ENCODE measurements at places on chromosomes 5 and 9.
A peak's percentile ranks its signal among the peaks of the same experiment; 100 is the strongest.

- DNase-seq = no peak
Measured at GRCh38 chr5:5264727-5265126, 124.6 kb downstream of the ADAMTS16 start.

DNA sequence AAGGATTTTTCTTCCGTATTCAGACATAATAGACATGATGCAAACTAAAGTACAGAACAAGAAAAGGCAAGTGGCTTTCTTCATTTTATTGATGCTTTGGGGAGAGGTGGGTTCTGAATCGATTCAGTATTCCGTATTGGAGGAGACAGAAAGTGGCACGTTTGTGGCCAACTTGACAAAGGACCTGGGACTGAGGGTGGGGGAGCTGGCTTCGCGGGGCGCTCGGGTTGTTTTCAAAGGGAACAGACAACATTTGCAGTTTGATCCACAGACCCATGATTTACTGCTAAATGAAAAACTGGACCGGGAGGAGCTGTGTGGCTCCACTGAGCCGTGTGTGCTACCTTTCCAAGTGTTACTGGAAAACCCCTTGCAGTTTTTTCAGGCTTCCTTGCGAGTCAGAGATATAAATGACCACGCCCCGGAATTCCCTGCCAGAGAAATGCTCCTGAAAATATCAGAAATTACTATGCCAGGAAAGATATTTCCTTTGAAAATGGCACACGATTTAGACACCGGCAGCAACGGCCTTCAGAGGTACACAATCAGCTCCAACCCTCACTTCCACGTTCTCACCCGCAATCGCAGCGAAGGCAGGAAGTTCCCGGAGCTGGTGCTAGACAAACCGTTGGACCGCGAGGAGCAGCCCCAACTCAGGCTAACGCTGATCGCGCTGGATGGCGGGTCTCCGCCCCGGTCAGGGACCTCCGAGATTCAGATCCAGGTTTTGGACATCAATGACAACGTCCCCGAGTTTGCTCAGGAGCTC is 551 bp downstream of the PCDHB6 start:
- DNase-seq = no peak

DNA sequence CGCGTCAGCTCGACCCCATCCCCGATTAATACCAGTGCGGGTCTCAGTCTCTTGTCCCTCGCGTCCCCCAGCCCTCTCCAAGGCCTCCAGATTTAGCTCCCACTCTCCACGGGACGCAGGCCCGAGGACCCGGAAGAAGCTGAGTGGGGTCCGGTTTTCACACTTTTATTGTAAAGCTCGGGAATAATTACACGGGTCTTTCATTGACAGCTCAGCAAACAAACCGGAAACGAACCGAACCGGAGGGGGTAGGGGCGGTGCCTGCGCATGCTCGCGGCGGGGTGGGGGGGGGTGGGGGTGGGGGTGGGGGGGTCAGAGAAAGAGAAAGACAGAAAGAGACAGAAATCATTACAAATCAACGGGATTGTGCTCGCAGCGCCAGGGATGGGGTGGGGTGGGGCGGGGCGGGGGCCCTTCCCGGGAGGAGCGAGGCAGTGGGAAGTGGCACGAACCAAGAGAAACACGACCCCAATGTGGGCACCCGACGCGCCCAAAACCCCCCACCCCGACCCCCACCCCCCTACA is 27.9 kb downstream of the PCDH1 start:
- DNase-seq = peak; percentile 12

- no peak for DNase-seq
Measured at GRCh38 chr9:107169796-107170195, 113.3 kb upstream of the RAD23B start.

GRCh38 chr5:129174480-129174879 is 79.9 kb downstream of the ISOC1 start:
- DNase-seq = no peak

DNA sequence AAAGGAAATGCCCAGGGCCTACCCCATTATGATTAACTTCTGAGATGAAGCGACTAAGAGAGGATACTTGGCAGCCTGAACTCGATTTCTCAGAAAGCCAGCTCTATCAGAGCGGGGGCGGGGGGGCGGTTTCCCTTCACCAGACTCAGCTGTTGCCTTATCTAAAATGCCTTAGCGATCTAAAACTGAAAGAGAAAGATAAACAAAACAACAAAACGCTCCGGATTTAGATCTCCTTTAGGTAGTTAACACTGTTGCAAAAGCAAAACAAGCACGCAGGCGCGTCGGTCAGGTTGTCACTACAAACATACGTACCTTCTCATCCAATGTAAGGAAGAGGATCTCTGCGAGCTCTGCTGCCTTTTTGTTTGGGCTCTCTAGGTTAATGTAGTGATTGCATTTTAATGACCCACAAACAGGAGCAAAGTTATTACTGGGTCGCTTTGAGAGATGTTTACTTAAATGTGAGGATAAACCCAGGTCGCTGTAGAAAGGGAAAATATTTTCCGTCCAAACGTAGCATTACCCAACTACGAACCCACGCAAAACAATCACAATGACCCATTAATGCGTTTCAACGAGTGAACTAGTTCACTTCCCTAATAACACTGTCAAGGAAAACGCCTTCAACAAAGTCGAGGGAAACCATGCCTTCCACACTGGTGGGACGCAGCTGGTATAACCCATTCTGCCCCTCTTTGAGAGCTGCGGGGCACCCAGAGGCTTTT is 982 bp downstream of the EPB41L4A start:
- DNase-seq = peak; percentile 25

DNA sequence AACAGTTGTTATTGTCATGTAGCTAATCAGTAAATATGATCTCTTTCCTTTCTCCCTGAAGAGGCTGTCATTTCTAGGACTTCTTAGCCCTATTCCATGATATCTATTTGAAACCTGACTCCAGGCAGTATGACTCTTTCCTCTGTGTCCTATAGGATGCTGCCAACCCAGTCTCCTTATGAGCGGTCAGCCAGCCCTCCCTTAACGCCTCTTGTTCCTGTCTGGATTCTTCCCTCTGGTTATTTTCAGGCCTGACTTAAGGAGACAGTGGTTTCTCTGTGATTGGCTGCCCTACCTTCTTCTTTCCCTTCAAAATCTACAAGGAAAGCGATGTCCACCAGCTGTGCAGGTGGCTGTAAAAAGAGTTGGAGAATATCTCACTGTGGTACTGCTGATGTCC is 19.4 kb upstream of the C5orf63 start:
- no peak for DNase-seq

GRCh38 chr9:13588151-13589033 is 308.9 kb upstream of the MPDZ start:
- DNase-seq = no peak

DNA sequence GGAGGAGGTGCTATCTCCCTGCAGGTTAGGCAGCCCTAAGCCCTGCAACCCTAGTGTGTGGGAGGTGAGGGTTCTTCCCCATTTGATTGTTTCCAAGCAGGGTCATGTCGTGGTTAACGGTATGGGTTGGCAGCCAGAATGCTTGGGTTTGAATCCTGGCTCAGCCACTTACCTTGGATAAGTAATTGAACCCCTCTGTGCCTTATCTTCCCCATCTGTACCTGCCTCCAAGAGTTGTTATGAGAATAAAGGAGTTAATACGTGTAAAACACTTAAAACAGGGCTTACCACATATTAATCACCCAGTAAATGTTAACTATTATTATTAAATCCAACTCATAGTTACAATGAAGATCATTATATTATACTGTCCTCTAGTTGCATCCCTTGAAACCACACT is 52.2 kb upstream of the SPATA31E1 start:
- DNase-seq = no peak

DNA sequence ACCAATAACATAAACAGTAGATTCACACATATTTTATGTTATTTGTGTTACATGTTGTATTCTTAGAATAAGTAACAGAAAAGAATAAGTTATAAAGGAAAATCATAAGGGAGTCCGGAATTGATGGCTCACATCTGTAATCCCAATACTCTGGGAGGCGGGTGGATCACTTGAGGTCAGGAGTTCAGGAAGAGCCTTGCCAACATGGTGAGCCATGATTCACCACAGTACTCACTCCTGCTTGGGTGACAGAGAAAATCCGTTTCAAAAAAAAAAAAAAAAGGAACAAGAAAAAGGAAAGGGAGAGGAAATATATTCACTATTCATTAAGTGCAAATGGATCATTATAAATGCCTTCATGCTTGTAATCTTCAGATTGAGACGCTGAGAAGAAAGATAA is 533.3 kb upstream of the CDH9 start:
- no peak for DNase-seq

DNA sequence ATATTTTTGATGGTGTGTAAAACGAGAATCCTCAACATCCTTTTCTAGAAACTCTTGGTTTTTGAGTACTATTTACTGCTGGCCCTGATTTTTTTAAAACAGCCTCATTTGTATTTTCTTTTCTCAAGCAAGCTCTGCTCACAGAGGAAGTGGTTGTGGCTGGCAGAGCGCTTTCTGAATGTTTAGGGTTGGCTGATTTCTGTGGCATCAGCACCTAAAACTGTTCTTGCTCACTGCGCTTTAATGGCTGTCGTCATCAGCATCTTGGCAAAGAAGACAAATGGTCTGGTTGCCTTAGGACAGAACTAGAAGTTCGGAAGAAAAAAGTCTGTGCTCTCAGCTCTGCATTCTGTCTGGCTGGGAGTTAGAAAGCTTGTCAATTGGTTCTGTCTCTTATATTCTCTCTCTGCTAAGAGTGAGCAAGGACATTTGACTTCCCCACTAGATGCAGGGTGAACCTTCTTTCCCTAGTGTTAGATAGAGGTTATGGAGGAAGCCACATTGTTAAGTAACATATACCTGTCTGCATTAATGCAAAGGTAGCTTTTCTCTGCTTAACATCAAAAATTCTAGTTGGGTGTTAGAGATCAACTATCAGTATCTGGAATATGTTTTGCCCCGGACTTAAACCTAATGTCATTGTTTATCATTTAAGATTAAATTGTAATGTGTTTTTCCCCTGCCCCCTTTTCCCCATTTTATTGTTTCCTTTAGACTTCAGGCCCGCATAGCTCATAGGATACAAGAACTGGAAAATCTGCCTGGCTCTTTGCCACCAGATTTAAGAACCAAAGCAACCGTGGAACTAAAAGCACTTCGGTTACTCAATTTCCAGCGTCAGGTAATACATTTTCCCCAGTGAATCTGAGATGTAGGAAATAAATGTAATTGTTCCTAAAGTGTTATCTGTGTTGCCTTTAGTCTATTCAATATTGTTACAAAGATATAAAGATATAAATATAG is 39.0 kb downstream of the SMARCA2 start:
- DNase-seq = peak; percentile 41

All from activated T-helper 9 cell treated with anti-CD3 and anti-CD28 coated beads, Interleukin-2, amount 50 U/mL, for 16 hours (primary cell).